ENCODE measurements at places on chromosomes 7 and 10.

GRCh38 chr7:380711-381210, 90.8 kb downstream of the FOXL3 start:
- peak; percentile 66 for DNase-seq

DNA sequence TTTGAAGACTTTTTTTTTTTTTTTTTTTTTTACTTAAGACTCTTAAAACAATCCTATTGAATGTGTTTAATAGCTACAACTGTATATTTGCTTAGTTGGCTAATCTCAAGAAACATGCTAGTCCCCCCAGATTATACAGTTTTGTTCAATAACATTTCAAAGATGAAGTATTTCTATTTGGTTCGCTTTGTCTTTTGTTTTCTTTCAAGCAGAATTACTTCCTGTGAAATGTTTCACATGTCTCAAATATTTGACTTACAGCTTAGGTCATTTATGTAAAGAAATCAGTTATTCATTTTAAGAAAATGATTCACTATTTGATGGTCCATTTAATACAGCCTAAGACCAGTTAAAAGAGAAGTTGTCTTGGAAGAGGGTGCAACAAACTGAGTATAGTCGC, 12.8 kb upstream of the LAMB1 start:
- DNase-seq: no peak

- no peak for DNase-seq
These were observed 172.0 kb upstream of the ZNF32 start for GRCh38 chr10:43820663-43821062.

GRCh38 chr7:13880789-13881188, 108.7 kb downstream of the ETV1 start:
- DNase-seq: no peak

DNA sequence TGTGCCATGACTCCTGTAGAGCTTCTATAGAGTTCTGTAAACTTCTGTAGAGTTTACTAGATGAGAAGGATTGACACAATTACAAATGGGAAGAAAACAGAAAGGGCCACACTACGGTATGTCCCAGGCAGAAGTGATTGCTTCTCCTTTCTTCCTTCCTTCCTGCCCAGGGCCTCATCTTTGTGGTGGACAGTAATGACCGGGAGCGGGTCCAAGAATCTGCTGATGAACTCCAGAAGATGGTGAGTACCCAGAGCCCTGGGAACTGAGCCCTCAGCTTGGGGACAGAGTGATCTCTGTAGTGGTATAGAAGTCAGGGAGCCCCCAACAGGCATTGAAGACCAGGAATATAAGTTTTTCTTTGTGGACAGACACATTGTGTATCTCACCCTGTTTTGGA, 1.7 kb downstream of the ARF5 start:
- DNase-seq: no peak

DNA sequence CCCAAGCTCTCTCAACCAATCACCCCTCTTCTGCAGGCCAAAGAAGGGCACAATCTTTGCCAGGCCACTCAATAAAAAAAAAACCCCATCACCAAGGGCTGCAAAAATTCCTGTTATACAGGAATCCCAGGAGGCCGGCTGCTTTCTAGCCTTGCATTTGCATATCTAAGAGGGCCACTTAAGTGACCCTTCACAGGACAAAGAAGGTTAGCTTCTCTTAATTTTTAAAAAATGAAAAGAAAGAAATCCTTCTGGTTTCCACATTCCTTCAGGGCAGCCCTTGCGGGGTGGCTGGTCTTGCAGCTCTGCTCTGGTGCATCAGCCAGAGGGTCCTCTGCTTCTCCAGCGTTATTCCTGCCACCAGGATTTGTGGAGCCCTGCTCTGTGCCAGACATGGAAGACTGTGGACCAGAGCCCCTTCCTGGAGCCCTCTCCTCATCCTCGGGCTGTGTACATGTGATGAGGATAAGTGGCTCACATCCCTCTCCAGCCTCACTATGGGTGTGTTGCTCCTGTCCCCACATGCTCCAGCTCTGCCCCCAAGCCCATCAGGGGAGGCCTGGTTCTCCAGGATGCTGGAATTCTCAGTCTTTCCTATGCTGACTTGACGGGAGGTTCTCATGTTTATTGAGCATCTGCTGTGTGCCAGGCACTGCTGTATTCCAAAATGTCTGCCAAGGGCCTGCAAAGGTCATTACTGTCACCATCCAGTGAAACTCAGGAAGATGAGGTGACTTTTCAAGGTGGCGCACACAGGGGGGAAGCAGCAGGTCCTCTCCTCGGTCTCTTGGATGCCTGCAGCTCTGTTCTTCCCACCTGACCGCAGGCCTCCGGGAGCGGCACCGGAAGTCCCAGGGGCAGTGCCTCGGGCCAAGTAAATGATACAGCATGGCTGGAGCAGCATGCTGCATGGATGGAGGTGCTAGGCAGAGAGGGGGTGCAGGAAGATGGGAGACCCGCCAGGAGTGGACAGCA, 67.7 kb downstream of the ARHGAP22 start:
- no peak for DNase-seq

DNA sequence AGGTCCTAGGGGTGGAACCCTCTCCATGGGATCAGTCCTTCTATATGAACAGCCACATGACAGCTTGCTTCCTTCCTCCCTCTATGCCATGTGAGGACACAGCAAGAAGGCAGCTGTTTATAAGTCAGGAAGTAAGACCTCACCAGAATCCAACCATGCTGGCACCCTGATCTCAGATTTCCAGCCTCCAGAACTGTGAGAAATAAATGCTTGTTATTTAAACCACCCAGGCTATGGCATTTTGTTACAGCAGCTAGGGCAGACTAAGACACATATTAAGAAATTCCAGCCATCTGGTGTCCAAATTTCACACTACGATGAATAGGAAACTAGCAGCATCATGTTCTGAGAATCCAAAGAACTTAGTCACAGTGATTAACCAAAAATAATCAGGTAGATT, 140.1 kb downstream of the ZFAND4 start:
- no peak for DNase-seq

GRCh38 chr10:129207297-129207696, 259.7 kb upstream of the MGMT start:
- DNase-seq: no peak

GRCh38 chr10:93513091-93513490, 16.7 kb downstream of the CEP55 start:
- DNase-seq: no peak

DNA sequence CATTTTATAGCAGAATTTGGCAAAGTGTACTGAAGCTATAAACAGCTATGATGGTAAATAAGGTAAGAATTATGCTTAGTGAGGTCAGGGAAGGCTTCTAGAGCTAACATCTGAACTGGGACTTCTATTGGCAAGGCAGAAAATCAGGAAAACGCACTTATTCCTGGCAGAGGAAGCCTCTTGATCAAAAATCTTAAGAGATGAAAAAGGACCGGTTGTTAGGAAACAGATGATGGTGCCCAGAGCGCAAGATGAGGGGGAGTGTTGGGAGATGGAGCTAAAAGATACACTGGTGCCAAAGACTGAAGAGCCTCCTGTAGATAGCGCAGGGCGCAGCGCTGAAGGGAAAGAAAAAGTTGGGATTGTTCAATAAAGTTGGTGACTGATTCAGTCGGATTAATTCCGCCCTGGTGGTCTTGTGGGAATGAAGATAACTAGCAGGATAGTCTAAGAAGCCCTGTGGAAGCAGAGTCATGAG, 550 bp upstream of the CALU start:
- no peak for DNase-seq

- peak; percentile 36 for DNase-seq
These were observed 302.6 kb downstream of the KLF6 start for GRCh38 chr10:3482200-3482993.

GRCh38 chr7:92815412-92815811, 21.0 kb downstream of the CDK6 start:
- DNase-seq: no peak

DNA sequence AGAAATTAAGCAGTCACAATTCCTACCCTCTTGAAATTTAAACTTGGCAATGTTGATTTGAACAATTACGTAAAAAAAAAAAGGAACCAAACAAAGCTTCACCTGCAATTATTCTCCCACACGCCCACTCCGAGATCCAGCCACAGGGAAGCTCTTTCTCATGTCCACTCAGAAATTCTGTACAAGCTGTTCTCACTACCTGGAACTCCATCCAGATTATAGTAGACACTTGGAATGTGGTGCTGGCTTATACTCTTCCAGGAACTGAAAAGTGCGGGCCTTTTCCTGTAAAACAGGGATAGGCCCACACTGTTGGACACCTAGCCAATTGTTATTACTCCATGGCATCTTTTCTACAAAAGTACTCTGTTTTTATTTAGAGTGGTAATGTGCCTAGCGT, 20.3 kb upstream of the TOMM7 start:
- DNase-seq: no peak

DNA sequence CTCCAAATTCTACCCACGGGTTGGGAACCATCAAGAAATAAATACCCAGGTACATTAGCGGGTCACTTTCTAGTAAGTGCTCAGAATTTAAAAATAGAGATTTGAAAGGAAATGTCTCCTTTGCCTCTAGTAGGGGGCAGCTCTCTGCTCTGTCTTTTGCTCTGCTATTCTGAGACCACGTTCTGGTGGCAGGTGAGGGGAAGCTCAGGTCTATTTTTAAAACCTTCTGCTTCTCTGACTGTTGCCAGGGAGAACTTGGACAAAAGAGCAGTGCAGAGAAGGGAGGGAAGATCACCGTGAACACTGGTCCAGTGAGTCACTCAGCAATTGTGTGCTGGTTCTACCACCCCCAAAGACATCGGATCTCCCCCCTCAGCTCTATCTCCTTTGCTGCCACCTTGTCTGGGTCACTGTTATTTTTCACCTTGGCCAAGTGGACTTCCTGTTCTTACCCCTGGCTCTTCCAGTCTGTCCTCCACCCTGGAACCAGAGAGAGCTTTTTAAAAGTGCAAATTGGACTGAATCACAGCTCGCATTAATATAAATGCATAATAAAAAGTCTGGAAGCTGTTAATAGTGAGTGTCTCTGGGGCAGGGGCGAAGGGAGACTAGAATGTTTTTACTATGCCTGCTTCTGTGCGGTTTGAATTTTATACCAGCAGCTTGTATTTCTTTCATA, 72.4 kb upstream of the LOXL4 start:
- peak; percentile 16 for DNase-seq

DNA sequence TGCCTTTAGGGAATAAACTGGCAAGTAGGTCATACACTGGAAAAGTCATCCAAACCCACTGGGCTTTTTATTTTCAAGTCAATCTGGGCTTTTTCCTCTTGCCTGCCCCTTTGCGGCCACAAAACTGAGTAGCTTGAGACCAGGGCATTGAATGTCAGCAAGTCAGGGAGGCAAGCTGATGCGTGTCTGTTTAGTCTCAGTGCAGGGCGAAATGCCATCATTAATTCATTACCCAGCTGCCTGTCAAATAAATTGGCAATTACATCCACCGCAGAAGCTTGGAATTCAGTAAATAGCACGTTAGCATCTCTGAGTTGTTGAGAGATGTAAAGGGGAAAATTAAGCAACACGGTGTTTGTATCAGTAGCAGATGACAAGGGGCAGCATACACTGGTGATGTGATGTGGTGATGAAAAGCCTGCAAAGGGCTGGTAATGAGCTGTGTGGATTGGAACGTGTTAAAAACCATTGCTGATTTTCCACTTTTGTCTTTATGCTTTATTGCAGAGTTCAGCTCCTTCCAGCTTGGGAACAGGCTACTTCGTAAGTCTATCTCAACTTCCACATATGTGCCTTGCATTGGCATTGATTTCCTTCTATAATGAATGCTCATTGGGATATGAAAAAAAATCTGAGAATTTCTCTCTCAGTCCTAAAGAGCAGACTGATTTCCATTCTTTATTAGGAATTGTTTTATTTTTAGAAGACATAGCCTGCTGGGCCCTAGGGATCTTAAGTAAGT, 535.9 kb downstream of the AUTS2 start:
- no peak for DNase-seq

GRCh38 chr7:41921453-41921981, 218.6 kb upstream of the INHBA start:
- DNase-seq: no peak

GRCh38 chr7:66964411-66964810, 31.0 kb downstream of the SBDS start:
- DNase-seq: no peak

DNA sequence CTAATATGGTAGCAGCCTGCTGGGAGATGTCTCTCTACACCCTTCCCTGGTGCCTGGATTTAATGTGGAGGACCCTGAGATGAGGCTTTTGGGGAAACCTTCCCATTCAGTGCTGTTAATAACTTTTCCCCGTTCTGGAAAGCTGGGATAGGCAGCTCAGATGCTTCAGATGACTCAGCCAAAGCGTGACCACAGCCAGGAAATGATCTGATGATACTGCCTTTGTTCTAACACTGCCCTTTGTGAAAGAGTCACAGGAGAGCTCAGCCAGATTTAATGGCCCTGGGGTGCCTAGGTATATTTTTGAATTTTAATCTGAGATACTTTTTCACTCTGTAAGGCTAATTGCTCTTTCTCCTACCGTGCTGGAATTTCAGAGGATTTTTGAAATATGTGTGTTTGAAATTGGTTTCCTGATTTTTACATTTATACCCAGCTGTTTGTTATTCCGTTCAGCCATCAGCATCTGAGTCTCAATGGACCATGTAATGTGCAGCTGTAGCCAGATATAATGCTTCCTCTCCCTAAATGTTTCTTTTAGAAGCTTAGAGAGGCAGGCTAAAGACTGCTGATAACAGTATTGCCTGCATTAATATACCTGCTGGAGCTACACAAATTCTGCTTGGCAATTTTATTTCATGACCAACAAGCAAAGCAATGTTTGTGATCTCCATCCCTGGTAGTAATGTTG, 17.8 kb downstream of the CELF2 start:
- no peak for DNase-seq

- DNase-seq: no peak
These were observed 119.1 kb downstream of the NRBF2 start for GRCh38 chr10:63252095-63252762.

DNA sequence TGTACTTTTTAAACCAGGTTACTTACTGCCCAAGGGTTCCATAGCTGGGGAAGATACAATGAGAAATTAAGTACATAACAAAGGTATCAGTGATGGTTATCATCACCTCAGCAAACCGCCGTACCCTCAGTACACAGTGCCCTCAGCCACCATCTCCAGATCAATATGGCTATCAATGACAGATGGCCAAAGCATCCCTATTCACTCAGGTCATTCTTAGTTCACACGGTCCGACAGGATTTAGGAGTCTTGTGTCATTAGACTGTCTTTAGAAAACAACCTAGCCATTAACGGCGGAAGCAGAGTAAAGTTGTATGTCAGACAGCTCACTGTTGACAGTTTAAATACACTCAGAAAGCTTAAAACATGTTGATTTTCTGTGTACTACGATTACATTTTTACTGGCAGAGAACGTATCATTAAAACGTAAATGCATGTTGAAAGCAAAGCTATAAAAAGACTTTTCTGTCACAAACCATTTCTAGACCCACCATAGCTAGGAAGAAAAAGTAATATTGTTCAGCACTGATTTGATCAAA, 106.9 kb downstream of the HOXA1 start:
- DNase-seq: no peak

GRCh38 chr10:101784558-101784957, 1.3 kb upstream of the NPM3 start:
- no peak for DNase-seq

All from SHP77 (cell line).